ENCODE measurements at places on chromosomes 2 and 18.

DNA sequence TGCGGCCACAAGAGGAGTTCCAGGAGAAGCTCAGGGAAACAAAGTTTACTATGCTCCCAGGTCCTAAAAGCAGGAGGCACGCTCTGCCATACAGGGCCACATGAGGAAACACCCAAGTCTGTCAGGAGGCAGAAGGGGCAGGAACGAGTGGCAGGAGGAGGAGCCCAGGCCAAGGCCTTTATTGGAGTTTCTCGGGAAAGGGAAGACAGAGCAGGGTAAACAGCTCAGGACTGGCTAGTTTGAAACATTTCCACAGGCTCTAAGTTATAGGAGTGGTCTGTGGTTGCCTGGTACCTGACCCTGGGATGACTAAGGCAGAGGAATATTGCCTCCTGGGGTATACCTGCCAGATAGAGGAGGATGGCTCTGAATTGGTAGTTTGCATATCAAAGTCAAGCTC lies 3.7 kb upstream of the ZNF638 start:
- no peak for DNase-seq

DNA sequence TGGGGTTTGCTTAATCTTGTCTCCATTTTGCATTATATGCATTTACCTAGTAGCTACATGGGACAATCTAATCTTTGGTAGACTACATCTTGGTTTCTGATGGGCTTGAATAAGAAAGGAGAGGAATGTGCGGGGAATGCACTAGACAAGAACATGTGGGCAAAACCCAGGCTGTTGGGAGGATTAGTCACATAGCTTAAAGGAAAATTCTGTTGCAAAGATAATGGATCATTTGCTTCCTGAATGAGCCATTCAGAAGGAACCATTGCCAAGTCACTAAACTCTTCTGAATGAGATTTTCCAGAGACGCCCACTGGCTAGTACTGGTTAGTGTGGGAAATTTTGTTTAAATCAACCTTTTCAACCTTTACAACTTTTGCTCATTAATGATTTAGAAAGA lies 84.8 kb downstream of the OSBPL6 start:
- no peak for DNase-seq

- DNase-seq = no peak
Measured at GRCh38 chr18:8174771-8175170, 434.5 kb upstream of the RAB12 start.

DNA sequence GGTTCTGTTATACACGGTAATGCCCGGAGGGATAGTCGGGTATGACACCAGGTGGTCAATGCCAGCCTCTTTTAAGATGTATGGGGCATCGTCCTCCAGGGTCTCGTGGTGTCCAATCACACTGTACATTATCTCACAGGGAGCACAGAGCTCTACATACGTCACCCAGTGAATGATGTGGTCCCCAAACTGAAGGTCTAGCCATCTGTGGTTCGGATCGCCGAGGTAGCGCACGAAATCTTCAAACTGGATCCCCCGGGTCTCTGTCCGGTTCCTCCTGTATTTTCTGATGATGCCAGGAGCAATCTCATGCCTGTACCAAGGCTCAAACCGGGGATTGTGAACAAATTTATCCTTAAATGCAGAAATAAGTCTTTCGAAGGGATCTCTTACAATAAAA lies 24.1 kb downstream of the CHST10 start:
- no peak for DNase-seq

- DNase-seq = no peak
Measured at GRCh38 chr2:3595985-3596384, 1.1 kb downstream of the COLEC11 start.

DNA sequence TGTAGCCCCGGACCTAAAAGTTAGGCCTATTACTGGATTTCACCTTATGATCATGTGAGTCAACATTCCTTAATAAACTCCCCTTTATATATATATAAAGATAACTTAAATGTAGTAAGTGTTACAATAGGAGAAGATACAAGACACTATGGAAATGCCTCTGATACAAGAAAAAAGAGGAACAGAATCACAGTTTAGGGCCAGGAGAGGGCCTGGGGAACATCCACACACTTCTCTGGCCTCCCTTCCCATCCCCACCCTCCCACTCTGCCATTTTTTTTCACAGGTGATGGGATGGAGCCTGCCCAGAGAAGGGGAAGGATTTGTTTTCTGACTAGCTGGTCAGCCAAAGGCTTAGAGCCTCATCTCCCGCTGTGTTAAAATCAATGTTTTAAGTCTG lies 6.4 kb downstream of the CDC42EP3 start:
- DNase-seq = no peak

DNA sequence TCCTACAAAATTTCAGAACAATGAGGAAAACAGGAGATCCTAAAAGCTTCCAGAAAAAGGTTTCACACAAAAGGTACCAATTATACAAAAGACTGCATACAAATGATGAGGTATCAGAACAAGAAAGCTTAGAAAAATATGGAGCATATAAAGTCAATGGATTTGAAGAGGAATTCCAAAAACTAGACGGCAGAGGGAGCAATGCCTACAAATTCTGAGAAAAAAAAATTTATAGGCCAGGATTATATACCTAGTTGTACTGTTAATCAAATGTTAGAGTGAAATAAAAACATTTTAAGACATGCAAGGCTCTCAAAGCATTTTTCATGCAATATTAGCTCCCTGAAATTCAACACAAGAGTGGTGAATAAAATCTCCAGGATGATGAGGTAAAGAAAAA lies 106.2 kb downstream of the ZRANB3 start:
- DNase-seq = no peak

- no peak for DNase-seq
Measured at GRCh38 chr18:5237083-5237722, 40.1 kb upstream of the AKAIN1 start.

GRCh38 chr2:27915874-27916273 lies 25.3 kb downstream of the BABAM2 start:
- DNase-seq = no peak

GRCh38 chr18:57428221-57429150 lies 6.7 kb upstream of the ONECUT2 start:
- no peak for DNase-seq

DNA sequence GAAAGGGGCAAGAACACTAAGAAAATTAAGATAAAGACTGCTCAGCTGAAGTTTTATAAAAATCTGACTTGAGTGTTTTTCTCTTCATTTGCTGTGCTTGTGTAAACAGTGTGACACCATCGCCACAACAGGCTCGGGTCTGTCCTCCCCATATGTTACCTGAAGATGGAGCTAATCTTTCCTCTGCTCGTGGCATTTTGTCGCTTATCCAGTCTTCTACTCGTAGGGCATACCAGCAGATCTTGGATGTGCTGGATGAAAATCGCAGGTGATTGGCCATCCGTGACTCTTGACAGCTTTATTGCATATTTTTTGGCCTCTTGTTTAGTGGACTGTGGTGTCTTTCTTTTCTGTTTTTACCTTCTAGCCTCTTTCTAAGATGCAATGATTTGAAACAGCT lies 22.1 kb downstream of the MFF start:
- DNase-seq = no peak

DNA sequence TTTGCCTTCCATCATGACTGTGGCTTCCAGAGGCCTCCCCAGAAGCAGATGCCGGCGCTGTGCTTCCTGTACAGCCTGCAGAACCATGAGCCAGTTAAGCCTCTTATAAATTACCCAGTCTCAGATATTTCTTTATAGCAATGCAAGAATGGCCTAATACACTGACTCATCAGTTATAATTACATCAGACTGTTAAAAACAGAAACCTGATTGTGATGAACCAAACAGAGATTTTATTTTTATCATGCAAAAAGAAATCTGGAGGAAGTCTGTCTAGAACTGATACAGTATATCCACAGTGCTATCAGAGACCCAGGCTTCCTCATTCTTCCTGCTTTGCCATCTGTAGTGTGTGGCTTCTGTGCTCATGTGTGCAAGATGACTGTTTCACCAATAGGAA lies 93.4 kb upstream of the MEX3C start:
- DNase-seq = no peak

DNA sequence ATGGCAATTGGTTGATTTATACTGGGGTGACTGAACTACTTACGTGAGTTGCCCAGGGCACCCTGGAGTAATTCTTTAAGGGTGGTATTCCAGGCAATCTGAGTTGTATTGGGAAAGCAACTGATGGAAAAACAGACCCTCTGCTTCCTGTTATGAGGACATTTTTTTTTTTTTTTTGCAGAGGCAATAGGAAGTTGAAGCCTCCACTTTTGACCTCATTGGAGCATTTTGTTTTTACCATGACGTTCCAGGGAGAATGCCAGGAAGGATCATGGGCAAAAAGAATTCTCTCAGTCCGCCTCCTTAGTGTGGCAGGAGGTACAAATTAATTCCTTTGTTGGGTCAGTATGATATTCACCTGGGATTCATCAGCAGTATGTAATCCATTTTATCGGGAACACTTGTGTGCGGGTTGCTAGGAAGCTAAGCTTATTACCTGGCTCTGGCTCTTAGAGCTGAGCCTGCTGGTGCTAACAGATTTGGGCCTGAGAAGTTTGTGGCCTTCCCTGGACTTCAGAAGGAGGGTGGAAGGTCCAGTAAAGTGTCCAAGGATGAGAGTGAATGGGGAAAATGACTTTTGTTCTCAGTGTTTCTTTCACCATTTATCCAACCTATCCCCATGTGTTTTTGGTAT lies 272.9 kb upstream of the EPAS1 start:
- no peak for DNase-seq

DNA sequence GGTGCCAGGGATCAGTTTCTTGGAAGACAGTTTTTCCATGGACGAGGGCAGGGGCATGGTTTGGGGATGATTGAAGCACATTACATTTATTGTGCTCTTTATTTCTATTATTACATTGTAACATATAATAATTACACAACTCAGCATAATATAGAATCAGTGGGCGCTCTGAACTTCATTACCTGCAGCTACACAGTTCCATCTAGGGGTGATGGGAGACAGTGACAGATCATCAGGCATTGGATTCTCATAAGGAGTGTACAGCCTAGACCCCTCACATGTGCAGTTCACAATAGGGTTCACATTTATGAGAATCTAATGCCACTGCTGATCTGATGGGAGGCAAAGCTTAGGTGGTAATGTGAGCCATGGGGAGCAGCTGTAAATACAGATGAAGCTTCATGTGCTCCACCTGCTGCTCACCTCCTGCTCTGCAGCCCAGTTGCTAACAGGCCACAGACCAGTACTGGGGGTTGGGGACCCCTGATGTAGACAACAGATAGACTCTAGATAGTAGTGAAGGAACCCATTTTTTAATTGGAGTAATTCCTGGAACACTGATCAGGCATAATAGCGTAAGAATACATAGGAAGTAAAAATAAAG lies 41.5 kb upstream of the MC4R start:
- DNase-seq = no peak

DNA sequence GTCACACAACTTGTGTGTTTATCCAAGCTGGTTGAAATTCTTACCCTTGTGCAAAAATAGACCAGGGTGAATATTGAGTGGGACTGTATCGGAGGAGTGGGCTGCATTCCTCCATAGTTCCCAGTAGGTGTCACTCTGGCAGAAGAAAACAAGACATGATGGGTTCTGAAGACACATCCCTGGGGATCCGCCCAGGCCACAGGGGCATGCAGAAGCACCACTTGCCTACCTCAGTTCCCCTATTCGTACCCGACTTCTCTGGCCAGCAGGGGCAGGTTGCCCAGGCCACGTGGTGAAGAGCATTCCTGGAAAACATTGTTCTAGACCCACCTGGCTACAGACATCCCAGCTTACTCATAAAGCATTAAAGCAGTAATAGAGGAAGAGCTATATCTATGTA lies 168.2 kb downstream of the FAM210A start:
- DNase-seq = no peak

DNA sequence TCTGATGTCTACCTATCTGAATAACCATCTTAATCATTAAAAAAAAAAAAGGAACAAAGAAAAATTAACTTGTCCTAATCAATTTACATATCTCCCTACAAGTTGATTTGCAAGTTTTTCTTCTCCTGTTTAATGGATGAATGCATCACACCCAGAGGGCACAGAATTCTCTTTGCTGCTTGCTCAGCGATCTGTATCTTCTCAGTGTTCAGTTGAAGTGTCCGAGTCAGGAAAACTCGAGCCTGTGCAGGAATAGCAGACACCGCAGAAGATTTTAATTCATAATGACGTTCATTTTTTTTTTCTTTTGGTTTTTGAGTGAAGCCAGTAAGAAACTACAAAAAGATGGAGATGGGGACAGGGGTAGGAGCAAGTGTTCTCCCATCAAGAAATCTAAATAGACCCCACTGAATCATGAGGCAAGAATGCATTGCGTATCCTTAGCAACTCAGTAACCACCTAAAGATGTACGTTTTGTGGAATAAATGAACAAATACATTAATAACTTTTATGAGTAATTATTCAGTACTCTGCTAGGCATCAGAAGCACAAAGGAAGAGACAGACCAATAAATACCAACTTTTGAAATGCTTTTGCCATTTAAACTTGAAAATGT lies 675.5 kb downstream of the LRP1B start:
- DNase-seq = no peak

- no peak for DNase-seq
Measured at GRCh38 chr2:233444501-233444900, 90.2 kb downstream of the DGKD start.

DNA sequence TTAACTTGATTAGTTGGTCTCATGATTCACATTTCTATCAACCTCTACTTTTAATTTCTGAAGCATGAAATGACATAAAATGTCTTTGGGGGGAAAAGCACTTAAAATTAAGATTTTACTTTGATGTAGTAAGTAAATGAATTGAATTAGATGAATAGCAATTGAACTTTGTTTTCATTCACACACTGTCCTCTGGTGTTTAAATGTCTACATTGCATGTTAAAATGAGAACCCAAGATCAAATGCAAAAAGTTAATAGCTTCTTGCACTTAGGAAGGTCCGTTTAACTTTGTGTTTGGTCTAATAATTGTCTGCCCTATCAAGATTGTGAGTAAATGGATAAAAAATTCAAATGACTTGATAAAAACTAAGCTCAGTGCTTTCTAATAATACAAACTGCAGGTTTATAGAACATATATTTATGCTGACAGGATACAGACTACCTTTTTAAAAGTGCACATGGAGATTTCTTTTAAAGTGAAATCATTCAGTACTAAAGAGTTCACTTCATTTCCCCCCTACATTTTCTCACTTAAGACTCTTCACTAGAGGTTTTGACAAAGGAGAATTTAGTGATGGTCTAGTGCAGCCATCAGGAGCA lies 156.2 kb upstream of the NABP1 start:
- no peak for DNase-seq

DNA sequence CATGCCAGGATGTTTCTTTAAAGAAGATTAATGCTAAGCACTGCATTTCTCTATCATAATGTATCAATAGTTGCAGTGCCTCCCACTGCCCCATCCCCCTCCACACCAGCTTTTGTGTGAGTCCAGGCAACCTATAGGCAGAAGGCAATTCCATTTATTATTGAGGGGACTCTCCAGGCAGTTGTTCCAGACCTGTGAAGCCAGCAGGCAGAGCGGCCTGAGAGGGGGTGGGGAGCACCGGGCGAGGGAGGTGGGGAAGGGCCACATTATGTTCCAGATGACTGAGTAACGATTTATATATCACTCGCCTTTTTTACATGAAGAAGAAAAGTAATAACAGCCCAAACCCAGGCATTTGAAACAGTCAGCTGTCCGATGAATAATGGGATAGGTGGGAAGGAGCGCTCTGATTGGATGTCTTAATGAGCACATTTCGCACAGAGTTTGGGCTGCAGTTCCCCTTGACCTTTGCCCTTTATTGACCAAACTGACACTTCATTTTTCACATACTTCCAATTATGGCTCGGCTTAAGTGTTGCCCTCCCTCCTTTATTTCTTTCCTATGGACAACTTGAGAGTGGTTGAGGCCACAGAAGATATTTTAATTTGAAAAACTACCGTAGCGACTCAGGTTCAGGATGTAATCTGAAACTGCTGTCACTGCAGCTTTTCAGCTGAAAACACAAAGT lies 34.4 kb downstream of the MEIS1 start:
- DNase-seq = no peak
